NCI-H1436 treated with DMSO at 0.1 percent for 48 hours (cell line): ENCODE measurements at places on chromosomes 7 and 10.

DNA sequence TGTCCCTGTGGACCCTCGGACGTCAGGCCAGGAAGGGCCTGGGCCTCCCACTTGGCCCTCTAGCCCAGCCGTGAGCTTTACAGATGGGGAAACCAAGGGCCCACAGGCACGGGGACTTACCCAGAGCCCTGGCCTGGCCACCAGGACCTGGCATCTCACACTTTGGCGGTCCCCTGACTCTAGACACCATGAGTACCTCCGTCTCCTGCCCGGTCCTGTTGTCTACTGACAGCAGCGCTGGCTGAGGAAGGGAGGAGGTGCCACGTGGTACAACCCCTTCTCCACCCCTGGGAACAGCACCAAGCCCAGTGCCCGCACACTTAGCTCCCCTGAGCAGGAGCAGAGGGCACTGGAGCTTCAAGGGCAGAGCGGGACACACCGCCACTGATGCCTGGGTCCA, 26.1 kb downstream of the ADGRA1 start:
- no peak for DNase-seq

DNA sequence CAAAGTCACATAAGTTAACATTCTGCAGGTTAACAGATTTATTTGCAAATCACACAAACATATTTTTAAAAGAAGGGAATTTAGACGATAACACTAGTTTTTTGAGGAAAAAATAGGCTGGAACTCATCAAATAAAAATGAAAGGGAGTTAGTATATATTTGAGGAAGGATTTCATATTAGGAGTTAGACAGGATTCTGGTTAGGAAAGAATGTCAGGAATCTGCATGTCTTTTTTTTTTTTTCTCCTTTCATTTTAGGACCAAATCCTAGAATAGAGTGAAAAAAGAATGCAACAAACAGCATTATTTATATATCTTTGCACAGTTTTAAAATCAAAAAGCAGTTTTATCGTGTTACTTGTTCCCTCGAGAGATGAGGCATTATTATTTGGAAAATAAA, 8.9 kb upstream of the TRDMT1 start:
- DNase-seq, result no peak

DNA sequence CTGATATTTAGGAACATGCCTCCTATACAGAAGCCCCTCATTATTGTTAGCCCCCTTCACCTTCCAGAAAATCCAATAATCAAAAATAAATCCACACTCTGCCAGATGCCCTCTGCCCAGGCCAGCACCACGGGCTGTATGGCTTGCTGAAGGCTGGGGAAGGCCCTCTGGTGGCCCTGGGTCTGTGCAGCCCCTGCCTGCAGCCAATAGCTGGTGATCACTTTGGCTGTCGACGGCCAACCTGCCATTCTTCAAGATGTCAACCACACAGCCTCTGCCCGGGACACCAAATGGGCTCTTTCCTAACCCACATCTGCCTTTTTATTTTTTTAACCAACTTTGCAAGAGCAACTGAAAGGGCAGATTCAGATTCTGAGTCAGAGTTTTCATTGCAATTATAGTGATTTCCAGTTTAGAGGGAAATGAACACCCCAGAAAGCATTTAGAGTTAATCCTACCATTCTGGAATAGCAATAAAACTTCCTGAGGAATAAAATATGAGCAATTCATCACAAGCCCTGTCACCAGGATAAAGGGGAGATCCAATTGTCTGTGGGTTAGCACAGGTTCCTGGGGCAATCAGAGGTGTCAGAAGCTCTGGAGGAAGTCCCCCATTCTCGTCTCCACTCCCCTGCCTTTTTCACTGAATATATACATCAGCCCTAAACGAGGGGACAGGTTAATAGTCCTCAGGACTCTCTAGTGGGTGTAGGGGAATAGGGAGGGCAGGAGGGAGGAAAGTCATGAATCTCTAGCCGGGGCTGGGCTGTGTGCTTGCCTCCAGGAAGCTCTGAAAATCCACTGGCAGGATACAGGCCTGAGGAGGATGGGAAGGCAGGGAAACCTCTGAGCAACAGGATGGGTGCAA, 211.3 kb downstream of the GRID1 start:
- DNase-seq, result no peak

- DNase-seq, result no peak
These were observed 33.6 kb downstream of the DNMBP start for GRCh38 chr10:99975942-99976809.

- DNase-seq, result no peak
These were observed 15.6 kb downstream of the HIBADH start for GRCh38 chr7:27647046-27647445.

- no peak for DNase-seq
These were observed 247.0 kb downstream of the SORCS1 start for GRCh38 chr10:106917452-106918055.

- DNase-seq, result no peak
These were observed 235.2 kb downstream of the WDR37 start for GRCh38 chr10:1291178-1292090.

GRCh38 chr10:7098160-7098762, 312.6 kb downstream of the SFMBT2 start:
- no peak for DNase-seq

GRCh38 chr7:90312745-90313144, 8.4 kb downstream of the FAM237B start:
- DNase-seq, result no peak

- peak; percentile 58 for DNase-seq
These were observed at the start of gene ZNF727 for GRCh38 chr7:64045301-64046040. Gene ZNF727 (plus strand): TSS chr7:64045434. CDS start chr7:64045622, 188 bp downstream.

GRCh38 chr10:123636598-123637325, 29.4 kb upstream of the GPR26 start:
- DNase-seq, result no peak
